ENCODE measurements at places on chromosomes 4 and X. TPM values are rescaled to one million over a fixed set of nuclear protein-coding genes. Genes with fewer than 3 reads are reported as not detected.

GRCh38 chr4:141275834-141276233 is 55.1 kb downstream of the ZNF330 start:
- DNase-seq: no peak

DNA sequence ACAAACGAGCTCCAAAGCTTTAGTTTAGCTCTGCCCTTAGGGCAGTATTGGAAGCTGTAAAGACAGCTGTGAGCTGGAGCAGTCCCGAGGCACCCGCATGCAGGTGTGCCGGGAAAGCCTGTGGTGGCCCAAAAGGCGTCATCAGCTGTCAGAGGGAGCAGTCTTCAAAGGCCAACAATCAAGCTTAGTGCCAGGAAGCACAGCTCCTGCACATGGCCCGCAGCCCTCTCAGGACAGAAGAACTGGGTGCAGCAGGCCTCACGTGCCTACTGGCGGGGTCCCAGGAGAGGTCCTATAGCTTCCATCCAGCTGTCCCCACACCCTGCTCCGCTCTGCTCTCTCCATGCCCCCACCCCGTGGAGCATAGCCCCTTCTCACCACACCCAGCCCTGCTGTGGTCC is 92.2 kb upstream of the TRIM2 start:
- peak; percentile 7 for DNase-seq

GRCh38 chrX:67614423-67614822 is 70.6 kb downstream of the AR start:
- no peak for DNase-seq

DNA sequence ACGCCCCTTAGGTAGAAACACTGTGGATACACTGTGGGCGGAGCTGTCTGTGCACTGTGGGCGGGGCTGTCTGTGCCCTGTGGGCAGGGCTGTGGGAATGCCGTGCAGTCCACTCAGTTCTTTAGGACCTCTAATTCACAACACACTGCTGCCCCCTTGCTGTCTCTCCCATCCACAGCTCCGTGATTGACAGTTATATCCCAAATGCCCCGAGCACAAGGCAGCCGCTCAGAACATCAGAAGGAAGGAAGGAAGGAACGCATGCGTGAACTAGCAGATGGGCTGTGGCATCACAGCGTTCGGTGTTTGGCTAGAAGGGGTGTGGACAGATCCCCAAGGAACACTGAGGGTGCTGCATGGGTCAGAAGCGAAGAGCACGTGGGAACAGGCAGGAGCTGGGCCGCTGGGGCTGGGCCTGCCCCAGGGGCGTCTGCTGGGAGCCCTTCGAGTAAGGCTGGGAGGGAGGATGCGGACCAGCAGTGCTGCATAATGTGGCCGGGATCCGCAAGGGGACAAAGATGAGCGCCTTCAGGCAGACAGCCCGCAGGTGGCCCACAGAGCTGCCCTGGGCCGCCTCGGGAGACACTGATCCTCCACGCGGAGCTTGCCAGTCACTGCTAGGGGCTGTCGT is 29.8 kb downstream of the ACOX3 start:
- DNase-seq: peak; percentile 74

DNA sequence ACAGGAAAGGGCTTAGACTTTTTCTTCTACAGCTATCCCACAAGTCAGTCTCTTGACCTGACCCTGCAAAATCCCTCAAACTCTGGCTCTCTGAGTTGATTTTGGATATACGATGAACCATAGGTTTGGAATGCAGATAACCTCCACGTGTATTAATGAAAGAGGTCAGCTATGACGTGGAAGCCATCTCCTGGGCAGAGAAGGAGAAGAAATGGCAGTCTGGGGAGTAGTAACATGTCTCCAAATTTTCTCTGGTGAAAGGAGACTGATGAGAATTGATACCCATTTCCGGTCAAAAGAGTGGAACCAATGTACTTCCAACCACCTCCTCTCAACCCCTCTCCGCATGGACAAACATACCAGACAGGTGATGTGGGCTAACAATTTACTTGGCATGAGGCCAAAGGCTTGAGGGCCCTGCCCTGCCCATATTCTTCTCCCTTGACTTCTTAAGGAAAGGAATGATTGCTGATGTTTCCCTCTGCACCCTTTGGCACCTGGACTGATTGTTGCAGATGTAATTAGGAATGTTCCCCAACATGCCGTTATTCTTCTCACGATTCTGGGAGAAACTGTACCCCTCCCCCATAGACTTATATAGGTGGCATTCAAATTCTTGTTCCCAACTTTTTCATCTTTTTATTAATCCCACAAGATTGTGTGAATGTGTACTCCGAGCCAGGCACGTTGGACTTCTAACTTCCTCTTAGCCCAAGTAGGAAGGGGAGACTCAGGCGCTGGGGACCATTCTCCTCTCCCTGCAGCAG is 580 bp upstream of the PLS3 start:
- DNase-seq: peak; percentile 90

DNA sequence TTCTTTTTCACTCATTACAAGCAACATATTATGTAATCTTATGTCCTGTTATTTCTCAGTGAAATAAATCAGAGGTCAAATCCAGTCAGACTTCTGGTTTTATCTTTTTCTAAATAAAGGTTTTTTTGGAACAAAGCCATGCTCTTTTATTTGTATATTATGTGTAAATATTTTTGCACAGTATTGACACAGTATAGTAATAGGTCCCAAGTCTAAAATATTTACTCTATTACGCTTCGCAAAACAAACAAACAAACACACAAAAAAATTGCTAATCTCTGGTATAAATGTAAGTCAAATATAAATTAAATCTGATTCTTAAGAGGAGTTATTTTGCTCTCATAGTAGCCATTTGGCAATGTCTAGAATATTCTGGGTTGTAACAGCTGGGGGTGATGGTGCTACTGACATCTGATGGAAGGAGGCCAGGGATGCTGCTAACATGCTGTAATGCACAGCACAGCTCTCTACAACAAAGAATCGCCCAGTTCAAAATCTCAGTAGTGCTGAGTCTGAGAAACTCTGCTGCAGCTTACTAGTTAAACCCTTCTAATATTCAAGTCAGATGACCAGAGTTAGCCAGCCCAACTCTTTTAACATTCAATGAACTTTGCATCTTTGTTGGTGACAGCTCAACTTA is 602.1 kb downstream of the RAB28 start:
- DNase-seq: no peak

GRCh38 chrX:107626916-107627315 is 1.4 kb upstream of the PRPS1 start:
- DNase-seq: no peak

DNA sequence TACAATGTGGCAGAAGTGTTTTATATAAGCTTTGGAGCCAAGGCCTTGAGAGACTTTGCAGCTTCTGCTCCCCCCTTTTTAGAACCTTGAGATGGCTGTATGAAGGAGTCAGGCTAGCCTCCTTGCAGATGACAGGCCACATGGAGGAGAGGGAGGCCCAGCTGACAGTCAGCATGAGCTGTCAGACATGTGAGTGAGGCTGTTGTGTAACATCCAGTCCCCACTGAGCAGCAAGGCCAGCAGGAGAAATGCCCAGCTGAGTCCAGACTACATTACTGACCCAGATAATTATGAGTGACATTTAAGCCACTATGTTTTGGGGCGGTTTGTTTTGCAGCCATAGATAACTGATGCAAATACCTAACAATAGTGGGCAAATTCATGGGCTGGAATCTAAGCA is 515.3 kb upstream of the ARX start:
- DNase-seq: no peak

DNA sequence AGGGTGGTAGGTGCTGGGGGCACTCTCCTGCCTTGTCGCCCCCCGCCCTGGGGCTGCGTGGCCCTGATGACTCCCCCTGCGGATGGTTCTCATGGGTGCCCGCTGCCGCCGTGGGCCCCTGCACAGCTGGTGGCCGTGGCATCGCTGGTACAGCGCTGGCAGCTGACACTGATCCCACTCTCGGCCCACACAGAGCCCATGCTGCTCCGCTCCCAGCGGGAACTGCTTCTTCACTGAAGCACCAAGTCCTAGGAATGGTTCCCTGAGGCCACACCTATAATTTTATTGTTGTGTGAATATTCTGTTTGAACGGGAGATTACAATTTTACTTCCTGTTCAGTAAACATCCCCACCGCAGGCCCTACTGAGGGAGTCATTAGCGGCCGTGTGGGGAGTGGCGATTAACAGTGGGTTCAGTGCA is 138.6 kb upstream of the NKX1-1 start:
- no peak for DNase-seq

DNA sequence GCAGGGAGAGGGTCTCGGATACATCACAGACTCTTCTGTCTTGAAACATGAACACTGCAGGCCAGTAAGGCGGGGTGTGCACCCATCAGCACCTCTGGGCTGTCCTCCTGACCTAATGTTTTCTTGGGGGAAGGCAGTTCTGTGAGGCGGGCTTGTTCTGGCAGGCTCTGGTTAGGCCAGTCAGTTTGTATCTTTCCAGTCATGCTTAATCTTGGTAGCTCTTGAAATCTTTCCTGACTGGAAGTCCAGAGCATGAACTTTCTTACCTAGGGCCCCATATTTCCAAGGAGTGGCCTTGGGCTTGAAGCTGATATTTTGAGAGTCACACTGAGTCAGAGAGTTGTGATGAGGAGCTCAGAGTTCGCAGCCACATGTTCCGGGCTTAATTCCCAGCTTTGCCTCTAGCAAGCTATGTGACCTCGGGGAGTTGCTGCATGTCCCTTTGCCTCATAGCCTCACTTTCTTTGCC is 54.2 kb upstream of the RASSF6 start:
- peak; percentile 90 for DNase-seq

DNA sequence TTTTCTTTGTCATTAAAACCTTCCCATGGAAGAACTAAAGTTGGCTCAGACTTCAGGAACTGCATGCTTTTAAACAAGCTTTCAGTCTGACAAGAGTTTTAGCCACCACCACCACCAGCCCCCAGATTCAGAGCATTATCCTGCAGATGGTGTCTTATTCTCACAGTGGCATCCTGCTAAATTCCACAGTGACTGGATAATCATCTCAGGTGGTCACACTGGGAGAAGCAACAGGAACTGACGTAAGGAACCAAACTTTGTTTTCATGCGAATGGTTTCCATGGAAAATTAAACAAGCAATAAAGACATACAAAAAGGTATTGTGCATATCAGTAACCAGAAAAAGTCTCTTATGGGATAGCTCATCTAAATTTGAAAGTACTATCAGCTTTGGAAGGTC is 370.7 kb downstream of the FBXW7 start:
- DNase-seq: peak; percentile 39

- DNase-seq: no peak
These were observed 863 bp downstream of the CPE start for GRCh38 chr4:165379678-165380064.

- no peak for DNase-seq
These were observed 40.5 kb upstream of the OGT start for GRCh38 chrX:71492231-71493065.

GRCh38 chr4:156718226-156718625 is 253.4 kb downstream of the PDGFC start:
- no peak for DNase-seq

DNA sequence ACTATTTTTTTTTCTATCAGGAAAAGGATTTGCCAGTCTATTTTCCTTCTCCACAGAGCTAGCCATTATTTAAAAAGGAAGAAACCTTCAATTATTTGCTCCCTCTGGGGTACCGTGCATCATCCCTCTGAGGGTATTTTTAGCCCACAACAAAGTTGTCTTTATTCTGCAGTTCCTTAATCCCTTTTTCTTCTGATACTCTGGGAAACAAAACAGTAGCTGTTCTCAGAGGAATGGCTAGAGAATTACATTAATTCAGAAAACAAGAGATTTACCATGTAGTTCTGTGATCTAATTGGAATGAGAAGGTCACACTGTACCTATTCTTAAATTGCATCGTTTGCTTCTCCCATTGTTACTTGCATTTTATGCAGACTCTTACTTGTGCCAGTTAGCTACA is 1056.7 kb downstream of the STIM2 start:
- no peak for DNase-seq

DNA sequence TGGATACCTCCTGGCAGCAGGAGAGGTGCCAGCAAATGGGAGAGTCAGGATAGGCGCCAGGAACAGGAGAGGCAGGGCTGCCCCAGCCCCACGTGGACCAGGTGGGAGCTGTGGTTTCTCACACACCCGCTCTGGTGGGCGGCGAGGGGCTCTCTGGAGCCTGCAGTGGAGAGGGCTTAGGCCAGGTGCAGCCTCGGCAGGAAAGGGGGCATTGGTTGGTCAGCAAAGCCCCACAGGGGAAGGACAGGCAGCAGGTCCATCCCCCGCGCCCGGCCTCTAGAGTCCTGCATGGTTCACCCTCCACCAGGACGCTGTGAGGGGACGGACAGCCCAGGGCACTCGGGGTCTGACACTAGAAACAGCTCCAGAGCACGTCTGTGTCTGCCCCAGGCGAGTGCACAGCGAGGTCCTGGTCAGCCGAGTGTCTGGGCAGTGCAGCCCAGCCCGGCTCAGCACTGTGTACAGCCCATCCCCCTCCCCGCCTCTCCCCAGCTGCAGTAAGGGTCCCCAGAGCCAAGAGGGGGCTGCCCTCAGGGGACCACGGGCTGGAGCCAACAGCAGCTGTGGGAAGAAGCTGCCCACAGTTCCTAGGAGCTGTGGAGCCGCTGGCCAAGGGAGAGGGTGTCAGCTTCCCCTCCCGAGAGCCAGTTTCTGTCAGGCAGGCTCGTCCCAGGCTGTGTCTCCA is 8.2 kb downstream of the ATP5ME start:
- DNase-seq: no peak

DNA sequence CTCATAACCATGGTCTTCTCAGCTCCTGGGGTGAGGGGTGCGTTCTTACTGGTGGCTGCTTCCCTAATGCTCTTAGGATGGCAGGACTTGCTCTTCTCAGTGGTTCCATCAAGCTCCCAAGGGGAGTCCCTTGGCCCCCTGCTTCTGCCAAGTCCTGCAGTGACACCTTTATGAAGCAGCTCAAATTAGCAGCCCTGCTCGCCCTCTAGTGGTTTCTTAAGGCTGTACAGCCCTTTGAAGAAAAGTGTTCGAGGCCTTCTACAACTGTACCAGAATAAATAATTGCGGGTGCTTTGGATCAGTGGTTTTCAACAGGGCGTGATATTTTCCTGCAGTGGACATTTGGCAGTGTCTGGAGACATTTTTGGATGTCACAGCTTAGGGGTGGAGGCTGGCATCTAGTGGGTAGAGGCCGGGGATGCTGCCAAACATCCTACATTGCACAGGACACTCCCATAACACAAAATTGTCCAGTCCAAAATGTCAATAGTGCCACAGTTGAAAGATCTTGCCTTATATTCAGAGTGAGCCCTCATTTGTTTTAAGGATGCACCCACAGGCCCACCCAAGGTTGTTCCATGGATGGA is 204.7 kb upstream of the S100G start:
- no peak for DNase-seq

GRCh38 chr4:4455210-4455865 is 68.4 kb downstream of the NSG1 start:
- no peak for DNase-seq

The CSAG3 gene
- not detected for polyA plus RNA-seq

The FAM9C gene
- not detected for polyA plus RNA-seq

The IL3RA gene
- polyA plus RNA-seq: not detected

The PNPLA4 gene
- 28.3 TPM for polyA plus RNA-seq

The CEP44 gene
- 3.2 TPM for polyA plus RNA-seq

The BEX1 gene
- 0.60 TPM for polyA plus RNA-seq

The GATA1 gene
- polyA plus RNA-seq: not detected

The USP51 gene
- polyA plus RNA-seq: 0.25 TPM

The RBMXL3 gene
- not detected for polyA plus RNA-seq

Data from foreskin keratinocyte (primary cell).